Nephron progenitor cell (in vitro differentiated cells): ENCODE measurements at places on chromosomes 5 and 9.

DNA sequence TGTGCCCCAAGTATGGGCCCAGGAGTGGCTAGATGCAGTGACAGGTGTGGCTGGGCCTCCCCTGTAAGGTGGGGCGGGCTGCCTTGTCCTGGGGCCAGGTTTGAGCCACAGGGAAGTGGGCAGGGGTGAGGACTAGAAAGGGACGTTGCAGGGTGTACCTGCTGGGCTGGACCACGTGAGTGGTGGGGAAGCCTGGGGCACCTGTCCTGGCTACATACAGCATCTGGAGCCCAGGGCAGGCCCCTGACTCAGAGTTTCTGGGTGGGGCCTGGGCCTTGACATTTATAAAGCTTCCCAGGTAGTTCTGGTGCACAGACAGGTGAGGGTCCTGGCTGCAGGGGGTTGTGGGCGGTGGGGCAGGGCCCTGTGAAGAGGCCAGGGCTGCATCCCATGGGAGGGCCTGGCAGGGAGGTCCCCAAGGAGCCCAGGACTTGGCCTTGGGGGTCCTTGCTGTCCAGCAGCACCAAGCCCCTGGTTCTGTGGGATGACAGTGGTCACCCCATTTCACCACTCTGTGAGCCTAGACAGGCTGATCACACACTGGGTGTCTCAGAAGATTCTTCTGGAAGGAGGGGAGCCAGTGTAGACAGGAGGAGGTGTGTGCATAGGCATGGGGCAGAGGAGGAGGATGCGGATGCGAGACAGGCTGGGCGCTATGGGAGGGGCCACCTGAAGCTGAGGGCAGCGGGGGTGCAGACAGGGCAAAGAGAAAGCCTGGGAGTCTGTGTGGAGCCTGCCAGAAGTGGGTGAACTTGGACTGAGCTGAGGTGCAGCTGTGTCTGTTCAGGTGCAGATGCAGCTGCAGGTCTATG is 94.0 kb downstream of the PHF2 start:
- peaks cover 8% of the 10 kb centered on the region for H3K27me3 ChIP-seq
- peaks cover 20% of the 10 kb centered on the region for H3K4me1 ChIP-seq
- H3K36me3 ChIP-seq: peaks cover 4% of the 10 kb centered on the region
- H3K27ac ChIP-seq: peak overlapping the region; percentile 57
- no peak overlapping the region for H3K4me3 ChIP-seq

DNA sequence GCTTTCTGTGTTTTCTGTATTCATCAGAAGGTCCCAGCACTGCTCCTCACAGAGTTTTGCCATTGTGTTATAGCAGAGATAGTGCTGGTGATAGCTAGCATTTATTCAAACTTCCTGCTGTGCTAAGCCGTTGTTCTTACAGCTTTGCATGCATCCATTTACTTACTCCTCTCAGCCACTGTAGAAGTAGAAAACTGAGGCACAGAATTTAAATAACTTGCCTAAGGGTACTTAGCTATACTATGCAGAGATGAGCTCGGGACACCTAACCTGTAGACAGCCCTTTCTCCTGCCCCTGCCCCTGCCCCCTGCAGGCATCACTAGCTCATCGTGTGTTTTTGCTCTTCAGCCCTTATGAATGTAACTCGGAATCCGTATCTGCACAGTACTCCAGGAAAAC is 227.6 kb downstream of the SAXO1 start:
- H3K27ac ChIP-seq: no peak overlapping the region
- no peak for DNase-seq
- peaks cover 8% of the 10 kb centered on the region for H3K4me1 ChIP-seq
- no peak overlapping the region for H3K4me3 ChIP-seq
- no peaks in the 10 kb centered on the region for H3K36me3 ChIP-seq

DNA sequence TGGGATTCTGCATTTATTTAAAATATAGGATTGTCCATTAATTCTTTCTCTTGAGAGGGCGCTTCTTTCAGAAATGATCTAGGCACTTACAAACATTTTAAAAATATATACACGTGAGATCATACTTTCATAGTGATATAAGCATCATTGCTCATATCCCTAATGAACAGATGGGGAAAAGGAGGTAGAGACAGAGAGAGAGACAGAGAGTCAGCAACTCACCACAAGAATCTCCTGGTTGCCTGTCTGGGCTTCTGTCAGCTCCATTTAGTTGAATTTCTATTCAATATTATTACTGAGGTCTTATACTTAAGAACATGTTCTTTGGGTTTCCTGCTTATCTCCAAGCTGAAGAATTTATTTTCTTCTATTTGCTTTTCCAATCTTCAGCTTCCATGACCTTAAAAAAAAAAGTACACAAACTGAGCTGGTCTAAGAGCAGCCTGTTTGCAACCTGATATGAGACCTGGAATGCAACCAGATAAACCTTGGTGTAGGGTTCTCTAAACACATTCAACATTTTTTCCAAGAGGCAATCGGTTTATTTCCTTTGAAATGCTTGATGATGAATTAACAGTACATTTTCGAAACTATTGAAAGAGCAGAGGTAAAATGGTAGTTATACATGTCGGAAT is 51.6 kb upstream of the LIFR start:
- H3K27me3 ChIP-seq: no peaks in the 10 kb centered on the region
- DNase-seq: no peak
- H3K4me1 ChIP-seq: peaks cover 49% of the 10 kb centered on the region
- no peak overlapping the region for H3K27ac ChIP-seq
- H3K4me3 ChIP-seq: no peak overlapping the region

DNA sequence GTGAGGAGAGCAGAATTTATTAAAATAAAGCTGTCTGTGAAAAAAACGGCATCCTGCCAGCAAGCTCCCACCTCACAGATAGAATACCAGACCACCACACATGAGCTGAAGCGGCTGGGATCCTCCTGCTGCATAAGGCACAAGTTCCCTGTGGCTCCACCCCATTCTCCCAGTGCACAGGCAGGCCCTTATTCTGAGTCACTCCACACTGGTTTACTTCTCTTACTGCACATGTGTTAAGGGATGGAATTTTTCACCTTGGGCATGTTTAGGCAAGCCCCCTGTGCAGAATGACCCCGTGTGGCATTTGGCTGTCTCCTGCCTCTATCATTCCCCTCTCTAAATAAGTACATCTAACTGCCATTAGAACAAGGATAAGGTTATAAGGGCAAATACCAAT is 115.0 kb upstream of the ELAVL2 start:
- H3K27ac ChIP-seq: no peak overlapping the region
- no peaks in the 10 kb centered on the region for H3K4me1 ChIP-seq
- peaks cover 3% of the 10 kb centered on the region for H3K27me3 ChIP-seq
- no peak for DNase-seq

DNA sequence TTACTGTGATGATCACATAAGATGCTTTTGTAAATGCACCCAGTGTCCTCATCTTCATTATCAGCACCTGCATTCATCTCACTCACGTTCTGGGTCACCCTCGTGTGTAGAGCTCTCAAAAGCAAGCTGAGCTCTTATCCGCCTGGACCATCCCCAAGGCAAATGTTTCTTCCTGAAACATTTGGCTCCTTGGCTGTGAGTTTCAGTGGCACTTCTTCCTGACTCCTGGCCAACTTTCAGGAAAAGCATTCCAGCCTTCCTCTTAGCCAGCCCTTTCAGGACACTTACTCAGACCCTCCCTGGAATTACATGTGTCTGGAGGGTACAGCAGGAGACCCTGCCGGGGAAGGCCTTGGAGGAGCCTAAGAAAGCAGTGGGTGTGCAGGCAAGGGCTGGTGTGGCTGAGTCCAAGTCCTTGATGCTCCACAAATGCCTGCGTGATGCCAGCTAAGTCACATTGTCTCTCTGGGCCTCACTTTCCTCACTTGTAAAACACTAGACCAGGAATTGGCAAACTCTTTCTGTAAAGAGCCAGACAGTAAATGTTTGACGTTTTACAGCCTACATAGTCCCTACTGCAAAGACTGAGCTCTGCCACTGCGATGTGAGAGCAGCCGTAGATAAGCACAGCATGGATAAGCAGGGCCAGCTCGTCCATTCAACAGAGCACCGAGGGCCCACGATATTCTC is 72.1 kb downstream of the PDE6A start:
- peaks cover 6% of the 10 kb centered on the region for H3K4me1 ChIP-seq
- H3K27ac ChIP-seq: peak overlapping the region; percentile 64
- DNase-seq: no peak
- H3K27me3 ChIP-seq: peaks cover 16% of the 10 kb centered on the region
- H3K4me3 ChIP-seq: no peak overlapping the region

GRCh38 chr9:76090909-76091308 is 200.4 kb downstream of the PCSK5 start:
- H3K36me3 ChIP-seq: peaks cover 86% of the 10 kb centered on the region
- H3K27me3 ChIP-seq: peaks cover 10% of the 10 kb centered on the region
- DNase-seq: no peak
- H3K27ac ChIP-seq: peak overlapping the region; percentile 91
